Lower leg skin (tissue), 4 donors: ENCODE measurements at places on chromosomes 1 and 21. TPM values are rescaled to one million over a fixed set of nuclear protein-coding genes. Genes with fewer than 3 reads are reported as not detected.

Gene APOBEC4
- not detected for total RNA-seq

Gene CFAP74
- total RNA-seq = 0.10 TPM

DNA sequence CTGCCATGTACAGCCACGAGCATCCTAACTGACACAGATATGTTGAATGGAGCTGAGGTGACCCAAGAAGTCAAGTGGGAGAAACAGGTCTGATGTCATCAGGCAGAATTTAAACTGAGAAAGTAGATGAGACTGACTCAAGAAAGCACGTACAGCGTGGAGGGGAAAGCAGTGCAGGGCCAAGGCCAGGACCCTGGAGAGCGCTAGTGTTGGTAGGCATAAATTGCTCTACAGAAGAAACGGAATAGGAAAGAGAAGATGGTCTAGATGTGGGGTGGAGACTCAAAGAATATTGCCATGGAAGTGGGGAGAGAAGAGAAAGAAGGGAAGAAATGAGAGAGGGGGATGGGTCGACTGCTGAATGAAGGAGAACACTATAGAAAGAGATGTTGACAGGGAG lies 45.3 kb upstream of the GJB5 start:
- no peak for DNase-seq

DNA sequence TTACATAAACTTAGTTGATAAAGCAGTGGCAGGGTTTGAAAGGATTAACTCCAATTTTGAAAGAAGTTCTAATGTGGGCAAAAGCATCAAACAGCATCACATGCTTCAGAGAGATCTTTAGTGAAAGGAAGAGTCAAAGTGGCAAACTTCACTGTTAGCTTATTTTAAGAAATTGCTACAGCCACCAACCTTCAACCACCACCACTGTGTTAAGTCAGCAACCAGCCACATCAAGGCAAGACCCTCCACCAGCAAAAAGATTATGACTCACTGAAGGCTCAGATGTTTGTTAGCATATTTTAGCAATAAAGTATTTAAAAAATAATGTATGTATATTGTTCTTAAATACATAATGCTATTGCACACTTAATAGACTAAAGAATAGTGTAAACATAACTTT lies 21.3 kb upstream of the MAGI3 start:
- DNase-seq = no peak

GRCh38 chr1:53220962-53221286 lies 490 bp upstream of the CZIB start:
- DNase-seq = no peak

DNA sequence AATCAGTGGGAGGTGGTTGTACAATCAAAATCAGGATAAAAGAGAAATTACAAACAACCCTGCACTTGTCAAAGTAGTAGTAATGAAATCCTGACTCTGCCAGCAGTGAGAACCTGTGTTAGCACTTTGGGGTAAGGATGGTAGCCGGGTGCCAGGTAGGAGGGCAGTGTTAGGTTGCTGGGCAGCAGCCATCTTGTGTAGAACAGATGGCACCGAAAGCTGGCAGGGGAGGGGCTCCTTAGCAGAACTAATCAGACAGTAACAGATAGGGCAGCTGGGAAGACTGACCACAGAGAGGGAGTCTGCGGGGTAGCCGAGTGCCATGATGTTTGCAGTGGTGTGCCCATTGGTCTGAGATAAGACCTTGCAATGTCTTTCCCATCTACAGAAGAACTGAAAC lies 137.3 kb downstream of the SDCCAG8 start:
- DNase-seq = no peak

Gene RGS13
- total RNA-seq = not detected

Gene HCRTR1
- total RNA-seq = not detected

DNA sequence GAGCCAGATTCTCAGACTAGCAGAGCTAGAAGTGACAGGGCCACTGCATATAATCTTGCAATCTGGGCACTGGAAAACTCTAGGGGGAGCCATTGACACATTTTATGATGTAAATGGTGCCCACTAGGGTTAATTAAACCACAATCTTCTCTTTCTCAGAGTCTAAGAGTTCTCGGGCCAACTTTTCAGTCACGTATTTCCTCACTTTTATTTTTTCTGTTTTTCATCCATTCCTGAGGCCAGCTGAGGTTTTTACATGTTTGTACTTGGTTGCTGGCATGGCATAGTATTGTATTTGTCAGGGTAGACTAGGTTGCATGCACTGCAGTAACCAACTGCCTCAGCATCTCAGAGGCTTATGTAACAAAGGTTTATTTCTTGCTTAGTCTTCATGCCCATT lies 138.2 kb downstream of the ZNF326 start:
- DNase-seq = no peak

- no peak for DNase-seq
Measured at GRCh38 chr1:152880907-152881306, 2.8 kb downstream of the SMCP start.

Gene PGLYRP3
- total RNA-seq = 66.1 TPM

DNA sequence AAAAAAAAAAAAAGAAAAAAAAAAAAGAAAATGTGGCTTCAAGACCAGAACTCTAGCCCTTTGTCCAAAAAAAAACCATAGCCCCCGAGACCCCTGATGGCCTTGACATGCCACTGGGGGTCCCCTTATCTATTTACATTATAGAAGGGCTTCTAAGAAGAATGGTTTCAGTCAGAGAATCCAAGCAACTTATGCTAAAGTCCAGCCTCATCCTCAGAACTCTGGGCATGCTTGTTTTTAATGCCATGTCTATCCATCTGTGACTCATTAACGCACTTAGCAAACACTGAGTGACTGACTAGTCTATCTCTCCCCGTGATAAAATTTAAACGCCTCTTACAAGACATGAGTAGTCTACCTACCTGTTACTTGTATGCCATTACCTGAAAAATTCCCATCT lies 29.3 kb downstream of the ERG start:
- no peak for DNase-seq

DNA sequence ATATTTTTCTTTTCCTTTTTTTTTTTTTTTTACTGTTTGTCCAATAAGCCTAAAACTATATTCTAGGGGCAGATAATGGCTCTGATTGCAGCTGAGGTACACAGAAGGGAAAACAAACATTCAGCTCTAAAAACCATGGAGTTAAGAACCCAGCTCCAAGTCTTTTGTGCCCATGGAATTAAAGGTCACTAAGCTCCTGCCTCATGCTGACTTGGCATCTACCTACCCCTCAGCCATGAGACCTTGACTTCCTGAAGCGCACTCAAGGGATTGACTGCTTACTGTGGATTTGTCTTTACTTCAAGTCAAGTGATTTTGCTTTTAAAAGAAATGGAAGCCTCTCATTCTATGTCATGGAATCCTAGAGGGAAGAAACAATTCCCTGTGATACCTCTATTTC lies 192.3 kb downstream of the AMY1C start:
- DNase-seq = no peak

- no peak for DNase-seq
Measured at GRCh38 chr1:110538075-110538474, 19.1 kb upstream of the KCNA10 start.

Gene LINGO4
- not detected for total RNA-seq

GRCh38 chr1:222182641-222183040 lies 365.3 kb downstream of the HHIPL2 start:
- no peak for DNase-seq

DNA sequence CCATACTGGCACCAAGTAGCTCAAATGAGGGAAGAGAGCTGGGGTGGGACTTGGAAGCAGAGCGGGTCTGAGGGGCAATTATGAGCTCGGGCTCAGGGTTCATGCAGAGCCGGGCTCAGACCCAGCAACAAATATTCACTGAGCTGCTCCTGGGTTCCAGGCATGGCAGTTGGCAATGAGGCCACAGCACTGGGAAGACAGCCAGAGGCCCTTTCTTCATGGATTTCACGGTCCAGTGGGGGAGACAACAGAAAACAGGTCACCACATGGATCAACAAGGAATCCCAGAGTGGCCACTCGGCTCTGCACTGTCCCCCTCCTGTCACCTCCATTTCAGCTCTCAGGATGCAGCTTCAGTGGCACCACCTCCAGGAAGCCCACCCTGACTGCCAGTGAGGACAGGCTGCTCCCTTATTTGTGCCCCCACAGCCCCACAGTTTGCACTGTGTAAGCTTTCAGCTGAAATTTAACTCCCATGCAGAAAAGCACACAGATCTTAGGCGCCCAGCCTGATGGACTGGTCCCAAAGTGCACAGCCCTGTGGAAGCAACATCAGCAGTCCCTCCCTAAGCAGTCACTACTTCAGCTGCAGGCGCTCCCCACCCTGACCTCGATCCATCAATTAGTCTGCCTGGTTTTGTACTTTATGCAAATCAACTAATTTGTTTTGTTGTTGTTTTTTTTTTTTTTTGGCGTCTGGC lies 22.4 kb downstream of the ARHGEF19 start:
- DNase-seq = no peak

Gene SSX2IP
- total RNA-seq = 8.3 TPM

- DNase-seq = no peak
Measured at GRCh38 chr1:156663178-156663577, 14.0 kb downstream of the NES start.

- DNase-seq = no peak
Measured at GRCh38 chr1:232238009-232238408, 391.9 kb downstream of the SIPA1L2 start.

Gene C4BPA
- total RNA-seq = not detected
